ENCODE measurements at places on chromosomes 5 and 9.
A peak's percentile ranks its signal among the peaks of the same experiment; 100 is the strongest.

DNA sequence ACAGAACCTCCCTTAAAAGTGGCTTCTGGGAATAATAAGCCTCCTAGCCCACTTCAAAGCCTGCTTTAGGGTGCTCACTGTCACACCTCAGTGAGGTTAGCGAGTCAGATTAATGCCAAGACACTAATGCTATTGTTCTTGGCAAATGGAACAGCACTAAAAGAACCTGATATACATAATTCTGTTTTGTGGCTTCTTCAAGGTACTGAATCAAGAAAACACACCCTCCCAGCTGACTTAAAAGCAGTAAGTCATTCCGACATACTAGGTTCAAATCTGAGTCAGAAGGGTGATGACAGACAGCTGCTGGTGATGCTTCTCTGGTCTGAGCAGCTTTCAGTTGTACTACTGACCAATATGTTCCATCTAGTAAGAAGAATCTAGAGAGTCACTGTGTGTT lies 121.6 kb downstream of the OXCT1 start:
- no peak for DNase-seq

- peak; percentile 85 for DNase-seq
These were observed at the start of gene HSPB3 for GRCh38 chr5:54455413-54456157. Gene HSPB3, plus strand, starts transcription at chr5:54455699. Its CDS starts 91 bp downstream, at chr5:54455790.

DNA sequence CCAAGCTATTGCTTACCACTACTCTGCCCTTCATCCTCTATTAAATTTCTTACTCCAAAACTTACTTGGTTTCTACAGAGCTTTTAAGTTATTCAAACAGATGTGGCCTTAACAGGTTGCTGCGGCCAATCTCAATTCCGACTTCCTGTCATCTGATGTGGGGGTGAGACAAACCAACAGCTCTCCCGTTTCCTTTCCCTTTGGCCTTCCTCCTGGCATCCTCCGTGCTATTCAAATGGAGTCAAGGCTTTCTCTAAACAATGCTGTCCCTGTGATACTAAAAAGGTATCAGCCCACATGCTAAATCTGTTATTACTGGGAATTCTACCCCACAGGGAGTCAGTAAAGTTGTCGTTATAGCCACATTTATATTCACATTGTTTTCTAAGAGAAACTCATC lies 11.8 kb downstream of the RBM18 start:
- DNase-seq: no peak

DNA sequence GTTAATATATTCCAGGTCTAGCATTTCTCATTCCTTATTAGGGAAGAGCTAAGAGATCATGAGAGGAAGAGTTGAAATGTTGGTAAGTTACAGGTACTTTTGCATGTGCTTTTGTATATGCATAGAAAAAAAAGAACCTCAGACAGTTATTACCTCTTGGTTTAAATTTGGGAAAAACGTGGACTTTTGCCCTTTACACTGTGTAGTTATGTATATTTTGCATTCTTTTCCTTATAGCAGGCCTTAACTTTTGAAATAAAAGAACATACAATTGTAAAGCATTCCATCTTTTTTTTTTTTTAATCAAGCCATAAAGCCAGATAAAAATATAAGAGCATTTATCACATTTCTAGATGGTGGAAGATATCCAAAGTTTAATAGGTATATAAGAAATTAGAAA lies 61.4 kb downstream of the RIC1 start:
- no peak for DNase-seq

- no peak for DNase-seq
These were observed 60.8 kb upstream of the ARRDC3 start for GRCh38 chr5:91443761-91444467.

DNA sequence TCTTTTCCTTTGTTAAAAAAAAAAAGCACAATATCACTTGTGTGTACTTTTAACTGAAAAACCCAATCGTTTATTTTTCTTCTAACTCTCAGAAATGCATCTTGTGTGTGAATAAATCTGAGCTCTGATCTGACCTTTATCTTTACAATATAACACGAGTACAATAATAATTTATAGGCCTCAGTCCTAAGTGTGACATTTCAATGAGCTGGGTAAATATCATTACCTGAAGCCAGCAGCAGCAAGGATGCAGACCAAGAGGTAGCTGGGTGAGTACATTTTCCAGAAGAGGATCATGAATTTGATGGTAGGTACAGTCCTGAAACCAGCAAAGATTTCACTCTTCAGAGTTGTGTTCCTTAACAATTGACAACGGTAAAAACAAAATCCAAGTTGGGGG lies 264.0 kb upstream of the KIF2A start:
- DNase-seq: no peak

DNA sequence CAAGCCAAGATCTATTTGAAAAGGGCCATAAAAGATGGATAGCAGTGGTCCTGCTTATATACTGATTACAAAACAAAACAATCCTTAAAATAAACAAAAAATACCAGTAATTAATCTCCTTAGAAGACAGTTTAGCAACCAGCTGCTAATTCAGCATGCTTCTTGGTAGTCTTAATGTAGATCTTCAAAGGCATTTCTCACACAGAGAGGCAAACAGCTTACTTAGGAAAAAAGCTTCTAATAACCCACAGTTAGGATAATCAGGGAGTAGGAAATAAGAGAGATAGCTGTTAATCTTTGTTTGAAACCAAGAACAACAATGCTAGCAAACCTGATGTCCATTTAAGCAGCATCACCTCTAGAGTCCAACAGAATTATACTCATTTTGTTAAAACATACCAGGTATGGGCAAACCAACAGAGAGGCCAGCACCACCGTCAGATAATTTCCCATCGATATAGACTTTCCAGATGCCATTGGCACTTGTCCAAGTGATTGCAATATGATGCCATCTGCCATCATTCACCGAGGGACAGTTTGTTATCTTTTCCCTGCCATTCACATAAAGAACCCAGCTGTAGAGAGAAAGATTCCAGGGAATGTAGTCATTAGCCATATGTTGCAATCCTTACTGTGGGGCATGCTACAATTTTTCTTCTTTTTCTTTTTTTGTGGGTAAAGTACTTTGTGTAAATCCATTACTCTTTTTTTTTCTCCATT lies 105.6 kb upstream of the TXNDC8 start:
- DNase-seq: peak; percentile 9

- no peak for DNase-seq
These were observed 6.6 kb downstream of the PCDHGC5 start for GRCh38 chr5:141495453-141495811.
